Fibroblast of pulmonary artery (primary cell): ENCODE measurements at places on chromosomes 7 and 10.

GRCh38 chr10:48307711-48308018 lies 1.2 kb downstream of the MAPK8 start:
- no peak for DNase-seq

GRCh38 chr7:151056666-151057505 lies 811 bp downstream of the CDK5 start:
- no peak for DNase-seq

GRCh38 chr10:63164166-63164623 lies 31.1 kb downstream of the NRBF2 start:
- peak; percentile 78 for DNase-seq

GRCh38 chr7:47885987-47886811 lies 62.1 kb downstream of the PKD1L1 start:
- no peak for DNase-seq

- peak; percentile 59 for DNase-seq
Measured at GRCh38 chr7:41188163-41189130, 514.4 kb downstream of the INHBA start.

GRCh38 chr10:45040921-45041542 lies 40.3 kb downstream of the ZNF22 start:
- peak; percentile 30 for DNase-seq

DNA sequence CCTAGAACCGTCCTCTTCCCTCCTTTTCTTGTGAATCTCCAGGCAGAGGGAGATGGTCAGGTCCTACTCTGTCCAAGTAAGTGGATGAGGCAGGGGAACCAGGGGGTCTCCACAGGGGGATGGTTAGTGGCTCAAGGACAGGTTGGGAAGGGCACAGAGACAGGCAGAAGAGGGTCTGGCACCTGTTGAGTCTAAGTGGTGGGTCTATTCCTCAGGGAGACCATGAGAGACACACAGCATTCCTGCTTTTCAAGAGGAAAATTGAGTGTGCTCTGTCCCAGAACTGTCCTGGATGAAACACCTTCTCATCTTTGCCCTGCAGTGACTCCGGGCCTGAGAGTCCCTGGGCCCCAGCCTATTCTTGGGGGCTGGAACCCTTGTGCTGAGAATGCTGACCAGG lies 184.8 kb upstream of the GALNT17 start:
- DNase-seq: no peak

DNA sequence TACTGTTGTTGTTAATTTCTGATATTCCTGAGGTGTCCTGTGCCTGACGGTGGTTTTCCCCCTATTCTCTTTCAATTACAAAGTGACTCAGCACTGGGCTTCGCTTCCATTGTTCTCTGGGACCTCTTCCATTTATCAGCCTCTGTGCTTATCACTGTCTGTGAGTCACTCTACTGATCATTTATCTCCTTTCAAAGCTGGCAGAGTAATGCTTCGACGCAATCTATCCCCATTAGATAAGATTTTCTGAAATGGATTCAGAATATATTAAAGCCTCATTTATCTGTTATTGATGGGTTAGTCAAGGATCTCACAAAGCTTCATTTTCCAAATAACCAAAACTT lies 679.2 kb downstream of the SDK1 start:
- DNase-seq: peak; percentile 50

DNA sequence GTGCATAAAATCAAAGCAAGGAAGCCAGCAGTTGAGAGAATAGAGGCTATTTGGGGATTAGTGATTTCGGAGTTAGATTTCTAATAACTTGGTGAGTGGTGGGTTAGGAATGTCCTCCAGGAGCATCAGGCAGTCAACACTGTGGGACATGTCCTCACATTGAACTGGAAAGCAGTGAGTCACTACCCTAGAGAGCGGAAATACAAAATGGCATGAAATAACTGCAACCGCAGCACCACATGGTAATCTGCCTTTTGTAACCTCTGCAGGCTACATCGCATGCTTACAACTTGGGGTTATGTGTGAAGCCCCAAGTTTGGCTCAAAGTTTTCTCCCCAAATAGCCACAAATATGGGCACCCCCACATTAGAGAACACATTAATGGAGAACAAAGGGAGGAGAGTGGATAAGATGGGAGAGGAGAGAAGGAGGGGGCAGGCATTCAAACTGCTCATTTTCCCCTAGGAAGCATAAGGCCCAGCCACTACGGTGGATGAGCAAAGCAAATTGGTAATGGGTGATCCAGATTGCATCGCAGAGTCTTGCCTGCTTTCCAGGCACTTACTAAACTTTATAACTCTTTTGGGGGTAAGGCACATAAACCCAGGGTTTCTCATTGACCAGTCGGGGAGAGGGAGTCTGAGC lies 22.0 kb upstream of the SLF2 start:
- peak; percentile 95 for DNase-seq

- DNase-seq: peak; percentile 76
Measured at GRCh38 chr10:77943121-77943901, 16.8 kb upstream of the DLG5 start.

DNA sequence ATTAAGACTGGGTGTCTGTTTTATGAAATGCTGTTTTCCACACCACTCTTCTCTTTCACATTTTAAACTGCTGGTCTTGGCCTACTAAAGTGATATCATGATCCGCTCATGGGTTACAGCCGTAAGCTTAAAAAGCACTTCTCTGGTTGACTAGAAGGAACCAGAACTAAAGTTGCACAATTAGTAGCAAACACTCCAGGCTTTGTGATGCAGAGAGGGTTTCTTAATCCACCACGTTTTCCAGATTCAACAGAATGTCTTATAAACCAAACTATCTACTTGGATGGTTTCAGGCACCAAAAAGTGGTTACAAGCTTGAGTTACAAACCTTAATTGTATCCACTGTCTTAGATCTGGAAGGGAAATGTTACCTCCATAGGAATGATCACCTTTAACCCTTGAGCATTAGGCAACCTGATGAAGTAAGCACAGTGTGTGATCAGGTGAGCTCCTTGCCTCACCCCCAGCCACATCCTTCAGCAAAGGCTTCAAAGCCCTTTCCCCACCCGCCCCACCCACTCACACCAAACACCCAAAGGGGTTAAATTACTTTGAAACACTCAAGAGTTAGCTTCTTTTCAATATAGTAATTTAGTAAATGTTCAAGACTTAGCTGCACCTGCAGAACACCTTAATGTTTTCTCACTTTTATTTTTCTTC lies 3.5 kb downstream of the ELMO1 start:
- no peak for DNase-seq

DNA sequence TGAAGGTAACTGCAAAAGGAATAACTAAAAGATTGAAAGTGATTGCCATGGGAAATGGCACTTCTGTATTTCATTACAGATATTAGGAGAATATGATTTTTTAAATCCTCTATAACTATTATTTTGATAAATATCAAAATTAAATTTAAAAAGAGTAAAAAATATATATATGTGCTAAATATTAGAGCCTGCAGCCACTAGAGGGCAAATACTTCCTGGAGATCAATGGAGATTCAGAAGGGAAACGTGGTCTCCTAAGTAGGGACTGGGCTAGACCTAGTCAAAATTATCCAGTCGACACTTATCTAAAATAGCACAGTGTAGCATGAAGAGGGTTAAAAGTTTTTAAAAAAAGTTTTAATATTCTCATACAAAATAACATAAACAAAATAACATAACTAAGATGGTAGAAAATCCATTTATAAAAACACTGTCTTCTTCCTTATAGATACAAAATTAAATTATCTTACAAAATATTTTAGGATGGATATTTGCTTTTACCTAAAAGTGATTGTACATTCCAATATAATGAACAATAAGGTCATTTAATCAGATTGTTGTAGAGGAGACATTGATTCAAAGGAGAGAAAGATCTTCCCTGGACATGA lies 434.3 kb downstream of the MDFIC start:
- peak; percentile 59 for DNase-seq

DNA sequence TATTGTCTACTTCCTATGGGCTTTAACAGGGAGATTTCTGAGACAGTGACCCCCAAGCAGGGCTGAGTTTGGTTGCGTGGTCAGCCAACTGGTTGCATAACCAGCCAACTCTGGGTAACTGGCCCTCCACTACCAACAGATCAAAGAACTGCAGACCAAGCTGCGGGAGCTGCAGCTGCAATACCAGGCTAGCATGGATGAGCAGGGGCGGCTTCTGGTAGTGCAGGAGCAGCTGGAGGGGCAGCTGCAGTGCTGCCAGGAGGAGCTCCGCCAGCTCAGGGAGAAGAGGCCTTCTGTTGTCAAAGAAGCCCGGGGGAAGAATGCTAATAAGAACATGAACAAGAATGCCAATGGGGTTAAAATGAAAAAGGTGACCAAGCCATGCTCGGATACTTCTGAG lies 15.7 kb upstream of the FLNC start:
- DNase-seq: no peak

GRCh38 chr7:158282461-158283001 lies 305.1 kb downstream of the PTPRN2 start:
- no peak for DNase-seq

GRCh38 chr7:70285854-70286253 lies 687.6 kb downstream of the AUTS2 start:
- no peak for DNase-seq

DNA sequence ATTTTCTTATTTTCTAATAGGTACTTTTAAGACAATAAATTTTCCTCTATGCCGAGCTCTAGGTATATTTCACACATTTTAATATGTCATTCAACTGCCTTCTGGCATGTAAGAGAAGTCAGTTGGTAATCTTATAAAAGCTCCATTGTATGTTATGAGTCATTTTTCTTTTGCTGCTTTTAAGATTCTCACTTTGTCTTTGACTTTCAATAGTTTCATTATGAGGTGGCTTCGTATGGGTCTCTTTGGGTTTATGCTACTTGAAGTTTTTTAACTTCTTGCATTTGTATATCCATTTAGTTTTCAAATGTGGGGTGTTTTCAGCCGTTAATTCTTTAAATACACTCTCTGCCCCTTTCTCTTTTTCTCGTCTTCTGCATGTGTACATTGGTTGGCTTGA lies 80.5 kb downstream of the ABCA13 start:
- peak; percentile 11 for DNase-seq

- no peak for DNase-seq
Measured at GRCh38 chr7:121618182-121618581, 222.1 kb upstream of the FAM3C start.

DNA sequence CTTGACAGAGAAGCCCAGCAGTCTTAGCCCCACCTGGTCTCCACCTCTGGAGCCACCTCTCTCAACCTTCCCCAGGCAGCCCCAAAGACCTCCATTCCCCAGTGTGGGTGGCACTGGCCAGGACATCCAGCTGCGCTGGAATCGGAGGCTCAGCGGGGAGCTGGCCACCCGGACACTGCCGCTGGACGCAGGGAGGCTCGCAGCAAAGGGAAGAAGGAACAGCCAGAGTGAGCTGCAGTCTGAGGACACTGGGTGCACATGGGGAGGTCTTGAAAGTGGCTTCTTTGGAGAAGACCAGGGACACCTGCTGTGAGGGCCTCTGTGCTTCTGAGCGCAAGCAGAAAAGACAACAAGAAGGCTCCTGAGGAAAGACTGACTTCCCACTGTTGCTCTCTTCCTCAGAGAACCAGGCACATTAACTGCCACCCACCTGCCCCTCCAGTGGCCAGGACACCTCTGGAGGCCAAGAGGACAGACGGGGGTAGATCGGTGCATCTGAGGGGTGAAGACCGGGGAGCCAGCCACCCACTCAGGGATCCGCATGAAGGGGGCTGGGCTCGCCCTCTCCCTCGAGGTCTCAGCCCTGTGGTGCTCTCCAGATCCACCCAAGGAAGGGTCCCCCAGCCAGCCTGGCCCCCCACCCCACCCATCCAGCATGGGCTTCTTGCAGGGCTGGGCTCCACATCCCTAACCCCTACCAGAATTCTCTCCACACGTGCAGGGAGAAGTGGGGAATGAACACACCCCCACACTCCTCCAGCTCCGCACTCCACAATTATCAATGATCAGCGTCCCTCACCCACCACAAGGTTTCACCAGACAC lies 1.8 kb downstream of the CAMK2B start:
- no peak for DNase-seq

DNA sequence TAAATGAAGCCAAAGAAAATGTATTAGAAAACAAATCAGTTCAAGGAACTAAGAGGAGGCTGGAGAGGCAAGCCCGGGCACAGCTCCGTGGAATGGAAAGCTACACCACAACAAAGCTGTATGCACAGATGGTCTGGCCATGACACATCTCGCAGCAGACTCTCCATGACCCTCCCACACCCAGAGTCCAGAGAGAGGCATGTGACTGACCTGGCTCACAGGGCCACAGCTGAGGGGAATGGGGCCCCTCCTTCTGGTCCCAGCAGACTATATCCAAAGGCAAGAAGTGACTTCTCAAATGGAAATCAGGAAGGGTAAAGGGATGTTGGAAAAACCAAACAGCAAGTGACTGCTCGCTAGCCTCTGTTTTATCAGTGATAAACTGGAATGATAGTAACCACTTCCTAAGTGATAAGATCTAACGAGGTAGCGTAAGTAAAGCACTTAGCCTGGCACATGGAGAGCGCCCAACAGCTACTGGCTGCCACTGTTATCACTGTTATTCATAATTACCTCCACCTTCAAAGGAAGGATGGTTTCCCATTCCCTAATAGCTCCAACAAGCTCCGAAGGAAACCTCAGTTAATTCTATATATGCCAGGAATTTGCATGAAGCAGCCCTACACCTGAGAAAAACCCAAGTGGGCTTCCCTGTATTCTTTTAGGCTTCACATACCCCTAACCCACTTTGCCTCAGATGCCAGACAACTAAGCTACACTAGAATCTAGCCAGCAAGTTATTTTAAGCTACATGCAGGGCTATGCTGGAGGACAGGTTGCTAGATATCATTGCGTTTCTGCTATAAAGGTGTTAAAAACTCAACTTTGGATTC lies 8.4 kb downstream of the OSBPL3 start:
- DNase-seq: peak; percentile 83

DNA sequence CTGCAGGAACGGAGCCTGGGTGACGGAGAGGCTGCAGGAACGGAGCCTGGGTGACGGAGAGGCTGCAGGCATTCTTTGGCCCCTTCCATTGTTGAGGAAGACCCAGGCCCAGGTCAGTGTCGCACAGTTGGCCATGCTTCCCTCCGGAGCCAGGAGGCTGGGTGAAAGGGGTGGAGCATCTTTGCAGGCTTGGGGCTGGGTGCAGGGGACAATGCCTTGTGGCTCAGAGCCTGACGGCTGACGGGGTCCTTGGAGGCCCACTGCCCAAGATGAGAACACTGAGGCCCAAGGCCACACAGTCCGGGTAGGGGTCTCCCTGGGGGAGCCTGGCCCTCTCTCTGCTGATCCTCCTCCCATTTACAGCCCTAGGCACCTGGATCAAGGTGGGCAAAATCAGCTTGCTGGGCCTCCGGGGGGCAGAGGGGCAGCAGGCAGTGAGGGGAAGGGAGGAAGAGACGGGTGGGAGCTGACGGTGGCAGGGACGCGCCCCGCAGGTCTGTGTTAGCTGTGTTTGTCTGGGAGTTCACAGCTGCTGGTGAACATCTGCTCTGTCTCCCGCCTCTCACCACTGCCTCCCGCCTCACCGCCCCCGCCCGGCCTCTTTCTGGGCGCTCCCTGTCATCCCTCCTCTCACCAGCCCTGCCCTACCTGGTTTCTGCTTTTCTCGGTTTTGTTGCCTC lies 30.6 kb upstream of the PCBD1 start:
- DNase-seq: no peak

DNA sequence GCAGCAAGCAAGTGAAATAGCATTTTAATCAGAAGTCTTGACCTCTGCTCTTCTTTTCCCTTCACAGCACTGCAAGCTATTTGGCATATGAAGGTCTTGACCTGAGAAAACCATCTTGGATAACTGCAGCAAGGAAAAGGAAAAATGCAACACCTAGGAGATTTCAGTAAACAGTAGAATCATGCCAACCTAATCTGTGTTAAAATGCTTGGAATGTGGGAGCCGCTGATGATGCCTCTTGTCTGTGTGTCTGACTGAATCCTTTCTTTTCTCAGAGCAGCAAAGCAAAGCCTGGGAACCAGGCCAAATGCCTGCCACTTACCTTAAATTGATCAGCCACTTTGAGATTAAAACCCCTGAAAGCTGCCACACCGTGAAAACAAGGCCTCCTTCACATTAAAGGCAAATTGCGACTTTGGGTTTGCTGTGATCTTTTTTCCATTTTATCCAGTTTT lies 80.4 kb upstream of the CDK6 start:
- DNase-seq: peak; percentile 83
